Stimulated activated CD8-positive, alpha-beta memory T cell treated with anti-CD3 and anti-CD28 coated beads, Interleukin-4, amount 100 ng/mL, for 48 hours (primary cell): ENCODE measurements at places on chromosomes 11 and 22.

GRCh38 chr11:64619196-64619595 lies 28.2 kb downstream of the SLC22A12 start:
- no peak for DNase-seq

DNA sequence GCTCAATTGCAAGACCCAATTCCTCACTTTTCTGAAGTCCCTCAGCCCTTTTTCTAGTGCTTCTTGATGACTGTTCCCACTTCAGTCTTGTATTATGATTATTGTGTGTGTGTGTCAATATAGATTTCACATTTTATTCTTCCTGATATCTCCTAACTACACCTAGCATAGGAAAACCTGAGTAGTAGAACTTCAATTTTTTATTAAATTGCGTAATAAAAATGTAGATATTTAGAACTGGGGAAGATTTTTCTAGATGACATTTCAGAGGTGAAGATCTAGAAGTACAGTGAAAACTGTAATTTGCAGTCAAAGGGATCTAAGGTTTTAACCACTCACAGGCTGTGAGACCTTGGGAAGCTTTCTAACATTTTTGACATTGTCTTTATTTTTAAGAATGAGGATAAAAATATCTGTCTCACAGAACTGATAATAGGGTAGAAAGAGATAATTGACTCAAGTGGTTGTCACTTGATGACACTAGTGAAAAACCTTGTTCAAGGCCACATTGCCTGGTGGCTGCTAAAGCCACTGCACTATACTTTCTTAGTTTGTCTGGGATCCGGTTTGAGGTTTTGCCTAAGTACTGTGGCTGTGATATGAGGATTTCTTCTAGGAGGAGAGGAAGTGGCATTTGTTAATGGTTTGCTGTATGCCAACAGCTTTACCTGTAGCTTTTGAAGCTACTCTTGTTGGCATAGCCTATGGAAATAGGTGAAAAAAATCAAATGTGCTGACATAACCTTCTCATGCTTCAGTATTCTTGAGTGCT lies 32.2 kb upstream of the SESN3 start:
- no peak for DNase-seq

- DNase-seq: no peak
Observed at GRCh38 chr11:99098258-99098657, 77.5 kb downstream of the CNTN5 start.

DNA sequence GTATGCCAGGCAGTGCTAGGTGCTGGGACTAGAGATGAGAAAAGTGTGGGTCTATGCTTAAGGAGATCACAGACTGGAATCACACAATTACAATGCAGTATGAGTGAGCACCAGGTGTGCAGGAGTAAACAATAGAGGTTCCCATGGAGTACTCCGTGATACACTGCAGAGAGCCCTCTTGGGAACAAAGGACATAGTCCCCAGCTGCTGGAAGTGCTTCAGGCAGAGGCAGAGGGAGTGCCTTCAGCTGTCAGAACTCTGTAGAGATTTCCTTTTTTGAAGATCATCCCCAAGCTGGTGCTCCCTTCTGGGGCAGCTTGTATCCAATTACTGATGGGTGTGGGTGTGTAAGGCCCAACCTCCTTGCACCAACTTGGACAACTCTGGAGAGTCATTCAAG lies 143.5 kb upstream of the PLET1 start:
- no peak for DNase-seq

GRCh38 chr11:22807855-22808570 lies 21.6 kb downstream of the SVIP start:
- no peak for DNase-seq

GRCh38 chr11:34926101-34926830 lies 9.8 kb downstream of the PDHX start:
- DNase-seq: no peak

GRCh38 chr11:44950031-44950624 lies 555 bp downstream of the TP53I11 start:
- peak; percentile 59 for DNase-seq

- DNase-seq: no peak
Observed at GRCh38 chr11:13928566-13929251, 33.8 kb upstream of the SPON1 start.

- DNase-seq: no peak
Observed at GRCh38 chr11:31767066-31767465, 44.1 kb downstream of the PAX6 start.

GRCh38 chr22:20116376-20116950 lies 559 bp downstream of the RANBP1 start:
- no peak for DNase-seq

DNA sequence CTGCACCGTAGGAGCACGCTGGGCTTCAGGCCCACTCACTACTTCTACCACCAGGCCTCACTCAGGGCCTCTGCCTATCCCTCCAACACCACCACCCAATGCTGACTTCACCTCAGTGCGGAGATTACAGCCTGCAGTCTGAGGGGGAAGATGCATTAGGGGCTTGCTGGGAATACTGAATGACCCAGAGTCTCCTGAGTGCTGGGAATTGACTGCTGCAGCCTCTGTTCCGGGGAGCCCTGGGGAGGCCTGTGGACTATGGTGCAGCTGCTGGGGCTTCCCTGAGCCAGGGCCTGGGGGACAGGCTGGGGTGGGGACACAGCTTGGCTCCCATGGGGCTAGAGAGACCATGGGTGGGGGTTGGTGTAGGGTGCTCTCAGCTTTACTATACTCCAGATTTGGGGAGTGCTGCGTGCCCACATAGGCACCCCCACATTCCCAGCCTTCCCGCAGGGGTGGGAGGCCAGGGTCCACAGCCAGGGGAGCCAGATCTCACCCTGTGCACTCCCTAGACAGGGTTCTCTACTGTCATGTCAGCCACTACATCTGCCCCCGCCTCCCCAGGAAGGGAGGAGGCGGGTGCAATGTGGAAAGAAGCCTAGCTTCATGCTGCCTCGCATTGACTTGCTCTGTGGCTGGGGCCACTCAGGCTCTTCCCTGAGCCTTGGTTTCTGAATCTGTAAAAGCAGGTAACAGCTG lies 44.4 kb downstream of the GDPD5 start:
- no peak for DNase-seq

DNA sequence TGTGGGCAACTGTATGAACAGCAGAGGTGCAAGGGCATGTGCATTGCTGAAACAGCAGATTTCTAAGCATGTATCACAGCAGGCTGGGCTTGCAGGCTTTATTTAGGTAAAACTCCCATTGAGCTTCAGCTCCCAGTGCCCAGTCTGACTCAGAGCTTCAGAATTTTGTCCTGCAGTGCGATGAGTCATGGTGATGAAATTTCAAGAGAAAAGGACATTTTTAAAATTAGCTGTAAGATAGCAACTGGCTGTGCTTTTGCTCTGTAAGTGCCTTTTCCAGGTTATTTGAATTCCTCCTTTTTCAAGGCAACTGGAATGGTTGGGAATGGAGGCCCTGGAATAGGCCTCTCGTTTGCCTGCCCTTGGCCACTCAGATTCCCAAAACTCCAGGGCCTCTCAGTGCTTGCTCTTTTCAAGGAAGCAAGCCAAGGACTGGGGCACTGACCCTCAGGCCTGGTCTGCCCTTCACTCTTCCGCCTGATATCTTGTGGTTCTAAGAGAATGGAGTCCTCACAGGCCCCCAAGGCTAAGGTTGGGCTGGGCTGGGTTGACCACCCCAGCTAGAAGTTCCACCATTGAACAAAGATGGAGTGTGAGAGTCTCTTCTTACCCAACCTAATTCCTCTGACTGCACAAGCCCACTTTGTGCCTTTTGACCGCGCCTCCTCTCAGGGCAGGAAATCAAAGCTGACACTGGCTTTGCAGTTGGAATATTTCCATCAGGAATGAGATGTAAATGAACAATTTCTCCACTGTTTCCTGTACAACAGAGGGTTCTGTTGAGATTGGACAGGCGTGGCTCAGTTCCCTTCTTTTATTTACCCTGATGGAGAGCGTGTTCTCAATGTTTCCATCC lies 59.5 kb upstream of the PRSS23 start:
- peak; percentile 33 for DNase-seq

DNA sequence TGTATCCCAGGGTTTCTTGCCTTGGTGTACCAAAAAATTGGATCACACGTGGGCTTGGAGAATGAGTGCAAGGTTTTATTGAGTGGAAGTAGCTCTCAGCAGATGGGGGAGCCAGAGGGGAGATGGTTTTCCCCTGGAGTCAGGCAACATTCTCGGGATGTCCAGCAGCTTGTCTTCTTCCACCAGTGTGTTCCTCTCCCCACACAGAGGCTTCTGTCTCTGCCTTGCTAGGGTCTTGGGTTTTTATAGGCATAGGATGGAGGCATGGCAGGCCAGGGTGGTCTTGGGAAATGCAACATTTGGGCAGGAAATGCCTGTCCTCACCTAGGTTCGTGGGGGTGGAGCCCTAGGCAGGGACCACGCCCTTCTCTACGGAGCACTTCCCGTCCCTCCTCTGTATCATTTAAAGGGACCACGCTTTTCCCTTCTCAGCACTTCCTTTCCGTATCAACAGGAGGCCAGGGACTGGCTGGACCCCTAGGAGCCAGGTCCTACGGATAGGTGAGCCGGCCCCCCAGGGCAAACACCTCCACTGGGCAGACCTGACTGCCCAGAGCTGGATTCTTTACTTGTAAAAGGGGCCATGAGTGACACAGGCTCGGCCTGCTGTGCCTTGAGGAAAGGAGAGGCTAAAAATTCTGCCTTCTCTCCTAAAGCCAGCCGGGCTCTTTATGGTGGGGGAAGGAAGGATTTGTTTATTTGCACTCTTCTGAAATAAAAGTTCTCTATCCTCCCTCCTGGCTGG lies 55.3 kb upstream of the CCDC188 start:
- peak; percentile 80 for DNase-seq

DNA sequence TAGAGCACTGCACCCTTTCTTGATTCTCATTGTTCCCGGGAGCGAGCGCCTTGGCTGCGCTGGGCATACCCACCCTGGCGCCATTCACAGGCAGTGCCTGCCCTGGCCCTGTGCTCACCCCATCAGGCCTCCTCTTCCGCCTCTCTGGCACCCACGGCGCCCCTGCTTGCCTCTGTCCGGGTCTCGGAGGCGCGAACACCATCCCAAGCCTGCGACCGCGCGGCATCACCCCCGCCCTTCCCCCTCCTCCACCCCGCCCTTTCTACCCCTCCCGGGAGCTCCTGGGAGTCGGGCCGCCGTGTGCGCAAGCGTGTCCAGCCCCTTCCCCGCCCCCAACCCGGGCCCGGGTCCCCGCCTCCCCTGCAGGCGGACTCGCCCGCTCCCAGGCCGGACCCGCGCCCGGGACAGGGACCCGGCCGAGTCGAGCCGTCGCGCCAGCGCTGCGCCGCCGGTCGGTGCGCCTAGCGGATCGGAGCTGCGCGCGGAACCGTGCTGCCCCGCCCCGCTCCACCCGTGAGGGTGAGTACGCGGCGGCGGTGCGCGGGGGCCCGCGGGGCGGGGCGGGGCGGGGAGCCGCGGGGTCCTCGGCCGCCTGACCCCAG lies at the start of gene ST3GAL4:
Gene ST3GAL4, plus strand, starts transcription at position 363 of the 602 bp plus-strand sequence. CDS start 50,470 bp downstream, outside the sequence.
- peak; percentile 84 for DNase-seq

- DNase-seq: no peak
Observed at GRCh38 chr11:96008161-96008720, 84.3 kb upstream of the MTMR2 start.

DNA sequence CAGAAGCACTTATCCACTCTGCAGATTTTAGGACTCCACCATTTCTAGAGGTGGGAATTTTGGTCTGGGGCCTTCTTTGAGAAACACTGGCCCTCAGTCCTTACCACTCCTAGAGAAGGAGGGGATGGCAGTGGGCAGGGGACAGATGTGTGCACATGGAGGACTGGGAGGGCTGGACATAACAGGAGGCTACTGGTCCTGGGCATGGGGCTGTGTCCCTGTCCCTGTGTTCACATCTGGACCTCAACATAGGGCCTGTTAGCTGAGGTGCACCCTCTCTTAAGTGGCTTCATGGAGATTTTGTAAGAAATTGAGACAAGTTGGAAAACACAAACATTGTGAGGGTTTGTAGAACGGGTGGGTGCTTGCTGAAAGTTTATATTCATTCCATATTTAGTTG lies 103.4 kb downstream of the ATXN10 start:
- DNase-seq: no peak

DNA sequence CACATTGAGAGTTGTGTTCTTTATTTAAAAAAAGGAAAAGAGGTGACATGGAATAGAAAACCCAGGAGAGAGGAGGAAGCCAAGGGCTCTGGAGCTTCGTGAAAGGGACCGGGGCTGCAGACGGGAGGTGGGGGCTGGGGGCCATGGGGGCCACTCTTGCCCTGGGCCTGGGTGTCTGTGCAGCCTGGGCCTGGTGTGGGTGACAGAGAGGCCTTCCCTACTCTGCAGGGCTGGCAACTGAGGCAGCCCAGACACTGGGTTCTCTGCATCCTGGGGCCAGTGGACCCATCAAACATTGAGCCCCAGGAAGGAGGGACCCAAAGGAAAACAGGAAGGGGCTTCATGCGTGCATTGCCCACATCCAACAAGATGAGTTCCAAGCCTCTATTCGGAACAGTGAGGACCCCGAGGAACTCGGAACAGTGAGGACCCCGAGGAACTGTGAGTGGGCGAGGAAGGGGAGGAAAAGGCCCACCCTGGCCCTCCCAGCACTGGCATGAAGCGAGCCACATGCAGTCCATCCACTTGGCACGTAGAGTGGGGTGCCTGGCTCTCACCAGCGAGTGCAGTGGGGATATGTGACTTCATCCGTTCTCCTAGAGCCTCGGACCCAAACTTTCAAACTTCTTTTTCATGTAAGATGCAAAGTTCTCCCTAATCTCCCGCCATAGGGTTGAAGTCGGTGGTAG lies 1121.6 kb downstream of the BRD1 start:
- no peak for DNase-seq

GRCh38 chr11:18721561-18722292 lies 4.3 kb downstream of the IGSF22 start:
- DNase-seq: peak; percentile 74

- no peak for DNase-seq
Observed at GRCh38 chr22:44037519-44038375, 13.6 kb downstream of the PARVB start.

- DNase-seq: no peak
Observed at GRCh38 chr22:38697425-38698089, 3.2 kb downstream of the JOSD1 start.

DNA sequence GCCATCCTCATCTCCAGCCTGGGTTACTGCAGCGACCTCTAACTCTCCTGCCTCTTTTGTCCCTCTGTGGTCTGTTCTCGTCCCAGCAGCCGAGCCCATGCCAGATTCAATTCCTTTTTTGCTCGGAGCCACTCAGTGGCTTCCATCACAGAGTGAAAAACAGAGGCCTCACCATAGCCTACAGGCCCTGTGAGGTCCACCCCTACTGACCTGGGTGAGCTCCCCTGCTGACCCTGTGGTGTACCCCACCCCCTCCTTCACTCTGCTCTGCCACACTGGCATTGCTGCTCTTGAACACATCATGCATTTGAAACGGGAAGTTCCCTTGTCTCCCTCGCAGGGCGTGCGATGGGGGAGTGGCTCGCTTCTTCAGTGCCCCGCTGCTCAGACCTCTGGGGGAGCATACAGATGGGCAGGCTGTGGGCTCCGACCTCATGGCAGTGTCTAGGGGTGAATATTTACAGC lies 2.1 kb downstream of the AIP start:
- peak; percentile 86 for DNase-seq

- no peak for DNase-seq
Observed at GRCh38 chr22:46001426-46002106, 24.6 kb upstream of the WNT7B start.

DNA sequence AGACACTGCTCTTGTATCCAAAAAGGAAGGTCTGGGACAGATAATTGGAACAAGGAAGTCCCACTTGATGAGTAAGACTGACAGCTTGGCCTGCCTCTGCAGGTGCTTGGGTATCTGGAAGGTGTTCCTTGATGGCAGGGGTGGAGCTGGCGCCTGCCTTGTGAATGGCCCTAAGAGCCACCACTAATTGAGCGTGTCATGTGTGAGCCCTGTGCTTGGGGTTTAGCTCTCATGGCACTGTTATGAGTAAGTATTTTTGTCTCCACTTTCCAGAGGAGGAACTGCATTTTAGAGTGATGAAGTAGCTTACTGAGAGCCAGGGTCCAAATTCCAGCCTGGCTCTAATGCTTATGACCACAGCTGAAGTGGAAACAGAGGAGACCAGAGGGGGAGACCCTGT lies 71.2 kb upstream of the NECTIN1 start:
- no peak for DNase-seq
